ENCODE measurements at places on chromosomes 1 and 21.
A peak's percentile ranks its signal among the peaks of the same experiment; 100 is the strongest.

DNA sequence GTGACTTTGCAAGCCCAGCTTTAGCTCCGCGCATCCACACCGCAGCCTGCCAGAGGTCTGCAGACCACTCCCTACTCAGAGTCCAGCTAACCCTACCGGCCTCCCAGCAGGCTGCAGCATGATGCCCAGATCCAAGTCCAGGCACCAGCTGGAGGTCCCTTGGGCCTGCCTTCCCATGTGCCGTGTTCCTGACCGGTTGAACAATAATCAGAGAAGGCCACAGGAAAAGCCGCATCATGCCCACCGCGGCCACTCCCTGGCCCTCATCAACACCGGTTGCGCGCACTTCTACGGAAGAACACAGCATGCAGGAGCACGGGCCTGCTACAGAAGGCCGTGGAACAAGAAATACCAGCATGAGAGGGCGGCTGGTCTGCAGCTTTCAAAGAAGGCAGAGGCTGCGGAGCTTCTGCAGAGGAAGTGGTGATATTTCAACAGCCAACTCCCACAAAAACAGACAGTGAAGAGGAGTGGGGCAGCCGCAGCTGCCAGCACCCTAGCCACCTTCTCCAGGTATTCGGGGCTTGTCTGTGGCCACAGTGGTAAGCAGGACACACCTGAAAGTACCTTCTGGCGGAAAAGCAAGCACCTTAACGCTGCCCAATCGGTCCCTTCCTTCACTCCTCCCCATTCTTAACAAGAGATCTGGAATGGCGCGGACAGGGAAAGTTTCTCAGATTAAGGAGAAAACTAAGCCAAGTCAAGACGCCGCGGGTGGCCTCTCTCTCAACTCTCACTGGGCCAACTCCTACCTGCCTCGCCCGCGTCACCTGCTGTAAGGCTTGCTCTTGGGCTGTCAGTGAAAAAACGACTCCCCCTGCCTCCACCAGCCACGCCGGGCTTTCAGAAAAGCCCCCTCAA, 1.5 kb downstream of the PGBD5 start:
- ATAC-seq: no peak

DNA sequence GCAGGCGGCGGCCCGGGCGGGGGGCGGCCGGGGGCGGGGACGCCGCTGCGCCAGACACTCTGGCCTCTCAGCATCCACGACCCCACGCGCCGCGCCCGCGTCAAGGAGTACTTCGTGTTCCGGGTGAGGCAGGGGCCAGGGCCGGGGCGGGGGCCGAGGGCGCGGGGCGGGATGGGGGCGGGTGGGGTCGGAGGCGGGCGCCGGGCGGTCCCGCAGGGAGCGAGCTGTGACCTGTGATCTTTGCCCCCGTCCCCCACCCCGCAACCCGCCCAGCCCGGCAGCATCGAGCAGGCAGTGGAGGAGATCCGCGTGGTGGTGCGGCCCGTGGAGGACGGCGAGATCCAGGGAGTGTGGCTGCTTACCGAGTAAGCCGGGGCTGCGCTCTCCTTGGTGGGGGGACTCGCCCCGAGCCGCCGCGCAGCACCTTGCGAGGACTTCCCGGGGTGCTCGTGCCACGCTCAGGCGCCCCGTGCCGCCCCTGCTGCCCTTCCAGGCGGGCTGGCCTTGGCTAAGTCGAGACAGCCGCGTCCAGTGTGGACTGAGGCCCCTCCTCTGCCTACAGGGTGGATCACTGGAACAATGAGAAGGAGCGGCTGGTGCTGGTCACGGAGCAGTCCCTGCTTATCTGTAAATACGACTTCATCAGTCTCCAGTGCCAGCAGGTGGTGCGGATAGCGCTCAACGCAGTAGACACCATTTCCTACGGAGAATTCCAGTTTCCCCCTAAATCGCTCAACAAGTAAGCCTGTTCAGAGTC, 514 bp downstream of the TPRG1L start:
- peak; percentile 21 for ATAC-seq

DNA sequence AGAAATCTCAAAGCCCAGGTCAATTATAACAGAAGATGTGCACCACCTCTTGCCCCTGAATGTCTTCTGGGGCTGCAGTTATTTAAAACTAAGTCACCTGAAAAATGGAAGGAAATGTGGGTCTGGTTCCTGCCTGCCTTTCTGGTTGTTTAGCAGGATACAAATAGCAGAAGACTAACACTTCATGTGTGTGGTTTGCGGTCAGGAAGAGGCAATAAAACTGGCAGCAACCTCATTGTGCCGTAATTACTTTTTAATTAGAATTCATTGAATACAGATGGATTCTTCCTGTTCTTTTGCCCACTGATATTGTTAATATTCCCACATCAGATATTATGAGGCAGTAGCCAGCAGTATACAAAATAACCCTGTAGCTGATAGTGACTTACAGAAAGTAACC, 345.7 kb downstream of the ZNF326 start:
- no peak for ATAC-seq

DNA sequence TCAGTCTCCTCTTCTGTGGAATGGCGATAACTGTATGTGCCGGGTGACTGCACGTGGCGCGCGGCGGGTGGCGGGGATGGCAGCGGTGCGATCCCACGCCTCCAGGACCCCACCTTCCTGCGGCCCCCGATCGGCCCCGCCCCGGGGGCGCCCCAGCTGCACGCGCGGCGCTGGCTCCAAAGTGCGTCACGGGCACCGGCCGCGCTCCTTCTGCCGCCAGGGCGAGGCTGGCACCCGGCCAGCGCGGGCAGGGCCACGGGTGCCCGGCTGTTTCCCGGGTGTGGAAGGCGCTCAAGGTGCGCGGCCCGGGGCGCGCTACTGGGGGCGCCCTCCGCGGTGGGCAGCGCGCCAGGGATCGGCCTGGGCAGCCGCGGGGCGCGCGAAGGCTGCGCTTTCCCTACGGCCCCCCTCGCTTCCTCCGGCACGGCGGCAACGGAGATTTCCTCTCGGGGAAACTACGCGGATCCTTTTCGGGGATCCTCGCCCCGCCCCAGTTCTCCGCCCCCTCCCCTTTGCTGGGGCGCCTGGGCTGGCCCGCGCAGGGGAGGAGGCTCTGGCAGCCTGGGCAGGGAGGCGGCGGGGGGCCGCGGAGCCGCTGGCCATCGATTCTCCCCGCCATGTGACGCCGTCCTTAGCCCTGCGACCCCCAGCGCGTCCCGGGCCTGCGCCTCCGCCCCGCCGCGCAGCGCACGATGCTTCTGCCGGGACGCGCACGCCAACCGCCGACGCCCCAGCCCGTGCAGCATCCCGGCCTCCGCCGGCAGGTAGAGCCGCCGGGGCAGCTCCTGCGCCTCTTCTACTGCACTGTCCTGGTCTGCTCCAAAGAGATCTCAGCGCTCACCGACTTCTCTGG, at the start of gene EVA1C:
Gene EVA1C (plus strand): TSS at position 545 of the 853 bp plus-strand sequence. CDS start 148 bp downstream, at position 693.
- ATAC-seq: peak; percentile 70

DNA sequence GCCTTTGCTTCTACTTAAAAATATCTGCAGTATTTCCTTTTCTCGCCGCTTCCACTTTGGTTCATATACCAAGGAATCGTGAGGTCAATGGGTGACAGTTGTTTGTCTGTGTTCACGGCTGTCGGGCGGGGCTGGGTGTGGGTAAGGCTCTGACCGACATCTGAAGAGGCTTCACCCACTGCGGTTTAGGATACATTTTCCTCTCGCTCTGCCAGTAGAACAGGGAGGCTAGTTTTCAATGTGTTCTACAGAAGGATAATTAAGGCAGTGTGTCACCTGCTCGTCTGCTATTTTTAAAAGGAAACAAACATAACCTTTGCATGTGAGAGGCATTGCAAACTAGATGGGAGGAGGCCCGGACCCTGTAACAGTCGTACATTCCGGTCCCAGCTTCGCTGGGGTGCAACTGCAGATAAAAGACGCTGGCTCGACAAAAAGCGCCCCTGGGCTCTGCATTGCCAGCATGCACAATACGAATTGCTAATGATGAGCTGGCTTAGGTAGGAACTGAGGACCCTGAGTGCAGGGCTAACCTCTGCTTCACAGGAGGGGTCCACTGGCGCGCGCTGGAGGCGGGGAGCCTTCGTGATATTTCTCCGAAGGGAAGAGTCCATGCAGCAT, 8.5 kb upstream of the ERG start:
- ATAC-seq: no peak

DNA sequence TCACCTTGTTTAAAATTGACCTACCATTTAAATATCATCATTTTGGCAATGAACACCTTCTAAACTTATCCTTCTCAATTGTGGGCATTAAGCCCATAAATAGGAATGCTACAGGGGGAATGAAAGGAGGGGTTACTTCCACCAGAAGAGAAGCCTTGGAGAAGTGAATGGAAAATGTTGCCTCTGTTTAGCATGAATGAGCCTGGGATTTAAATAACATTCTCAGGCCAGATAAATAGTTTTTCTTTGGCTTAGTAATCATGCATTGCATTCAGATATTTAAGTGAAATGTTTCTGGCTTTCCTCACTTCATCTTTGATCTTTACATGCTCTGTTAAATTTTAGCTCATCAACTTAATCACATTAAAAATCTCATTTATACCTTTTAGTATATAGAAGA, 284.3 kb upstream of the FMN2 start:
- no peak for ATAC-seq

DNA sequence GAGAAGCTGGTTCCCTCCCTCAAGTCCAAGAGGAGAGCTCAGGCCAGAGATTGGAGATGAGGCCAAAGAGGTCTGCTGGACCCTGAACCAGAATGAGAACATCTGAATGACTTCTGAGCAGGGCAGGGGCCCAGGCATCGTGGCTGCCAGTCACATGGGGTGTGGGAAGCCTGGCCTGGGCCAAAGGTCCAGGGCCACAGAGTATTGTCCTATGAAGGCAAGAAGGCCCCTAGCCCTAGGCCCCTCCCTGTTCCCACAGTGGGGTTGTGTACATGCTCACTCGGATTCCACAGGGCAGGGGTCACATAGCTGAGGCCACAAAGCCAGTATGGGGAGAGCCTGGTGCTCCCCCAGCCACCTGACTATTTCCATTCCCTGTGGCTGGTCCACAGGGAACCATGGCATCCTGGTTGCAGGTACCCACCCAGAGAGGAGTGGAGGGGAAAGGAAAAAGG, 18.5 kb upstream of the SLC1A7 start:
- no peak for ATAC-seq

- peak; percentile 49 for ATAC-seq
Measured at GRCh38 chr1:157045250-157046218, at the start of gene ARHGEF11. Gene ARHGEF11 (minus strand): TSS chr1:157045742. CDS start chr1:157044330, 1,412 bp downstream.

DNA sequence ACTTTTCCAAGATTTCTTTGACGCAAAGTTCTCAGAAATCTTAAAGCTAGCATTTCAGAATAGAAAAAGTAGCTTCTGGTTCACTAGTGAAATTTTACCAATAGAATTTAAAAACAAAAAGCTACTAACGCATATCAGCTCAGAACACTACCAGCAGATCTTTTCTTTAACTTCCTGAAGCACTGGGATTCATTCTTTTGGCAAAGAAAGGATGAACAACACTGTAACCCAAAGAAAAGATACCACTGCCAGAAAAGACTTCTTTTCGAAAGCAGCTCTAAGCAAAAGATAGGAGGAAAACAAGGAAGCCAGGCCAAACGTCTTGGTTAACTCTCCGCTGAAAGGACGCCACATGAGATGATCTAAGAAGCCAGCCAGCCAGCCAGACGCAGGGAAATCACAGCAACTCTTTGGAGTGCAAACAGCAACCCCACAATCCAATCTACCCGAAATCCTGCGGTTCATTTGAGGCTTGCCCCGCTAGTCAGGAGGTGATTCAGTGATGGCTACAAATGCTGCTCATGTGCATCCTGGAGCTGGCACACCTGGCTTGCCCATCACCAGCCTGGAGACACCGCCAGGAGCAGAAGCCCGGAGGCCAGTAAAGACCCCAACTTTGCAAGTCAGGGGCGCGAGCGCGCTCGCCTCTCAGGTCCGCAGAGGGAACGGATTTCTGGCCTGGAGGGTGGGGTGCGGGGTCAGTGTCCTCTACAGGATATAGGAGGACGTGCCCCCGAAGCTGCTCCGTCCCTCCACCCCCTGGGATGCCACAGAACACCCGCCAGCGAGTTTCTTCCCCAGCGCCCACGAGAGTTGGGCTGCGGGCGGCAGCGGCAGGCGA, 812 bp downstream of the NBPF1 start:
- ATAC-seq: no peak

DNA sequence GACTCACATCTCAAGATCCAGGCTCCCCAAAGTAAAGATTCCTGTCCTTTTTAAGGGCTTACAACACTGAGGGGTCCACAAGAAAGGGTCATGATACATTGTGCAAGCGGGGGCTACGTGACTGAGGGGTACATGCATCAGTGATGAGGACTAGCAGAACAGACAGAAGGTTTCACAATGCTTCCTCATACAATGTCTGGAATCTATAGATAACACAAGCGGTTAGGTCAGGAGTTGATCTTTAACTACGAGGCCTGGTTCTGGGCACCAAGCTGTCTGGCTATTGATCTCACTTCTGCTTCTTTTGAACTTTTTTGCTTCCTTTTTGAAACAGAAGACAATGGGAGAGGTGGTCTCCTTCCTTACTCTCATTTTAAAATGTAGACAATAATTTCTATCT, 718.6 kb downstream of the AMY1C start:
- ATAC-seq: no peak

- no peak for ATAC-seq
Measured at GRCh38 chr1:195956845-195957244, 651.4 kb downstream of the KCNT2 start.

- ATAC-seq: no peak
Measured at GRCh38 chr1:75412616-75413015, 198.3 kb downstream of the SLC44A5 start.

DNA sequence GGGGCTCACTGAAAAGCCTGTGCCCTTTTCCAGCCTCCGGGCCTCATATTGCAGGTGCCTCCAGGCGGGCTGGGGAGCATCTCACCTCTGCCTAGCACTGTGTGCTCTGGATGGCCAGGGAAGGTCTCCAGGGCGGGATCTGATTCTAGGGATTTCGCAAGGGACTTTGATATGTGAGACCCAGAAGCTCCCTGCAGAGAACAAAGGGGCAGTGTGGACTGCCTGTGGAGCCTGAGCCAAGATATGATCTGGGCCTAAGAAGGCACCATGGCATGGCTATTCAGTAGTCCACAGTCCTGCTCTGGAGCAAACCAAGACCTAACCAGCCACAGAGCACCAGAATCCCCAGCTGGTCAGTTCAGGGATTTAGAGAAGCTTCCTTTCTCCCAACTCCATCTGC, 157.2 kb downstream of the ST6GALNAC5 start:
- ATAC-seq: no peak

GRCh38 chr1:16442941-16443340, 2.4 kb downstream of the NECAP2 start:
- no peak for ATAC-seq
